ENCODE measurements at places on chromosomes 13 and 19.
A peak's percentile ranks its signal among the peaks of the same experiment; 100 is the strongest.

GRCh38 chr19:4916292-4917082, 7.2 kb downstream of the UHRF1 start:
- peak; percentile 26 for DNase-seq

DNA sequence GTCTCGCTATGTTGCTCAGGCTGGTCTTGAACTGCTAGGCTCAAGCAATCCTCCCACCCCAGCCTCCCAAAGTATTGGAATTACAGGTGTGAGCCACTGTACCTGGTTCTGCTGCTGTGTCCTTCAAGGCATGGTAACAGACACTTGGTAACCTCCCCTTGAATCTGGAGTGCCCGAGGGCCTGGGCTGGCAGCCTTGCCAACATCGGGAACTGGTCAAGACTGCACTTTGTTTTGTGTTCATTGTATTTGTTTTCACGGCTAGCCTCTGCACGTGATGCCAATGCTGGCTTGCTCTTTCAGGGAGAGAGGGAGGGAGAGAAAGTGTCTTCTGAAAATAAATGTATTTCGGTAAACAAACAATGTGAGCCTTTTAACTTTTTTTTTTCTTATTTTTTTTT, 12.0 kb downstream of the CERS4 start:
- no peak for DNase-seq

DNA sequence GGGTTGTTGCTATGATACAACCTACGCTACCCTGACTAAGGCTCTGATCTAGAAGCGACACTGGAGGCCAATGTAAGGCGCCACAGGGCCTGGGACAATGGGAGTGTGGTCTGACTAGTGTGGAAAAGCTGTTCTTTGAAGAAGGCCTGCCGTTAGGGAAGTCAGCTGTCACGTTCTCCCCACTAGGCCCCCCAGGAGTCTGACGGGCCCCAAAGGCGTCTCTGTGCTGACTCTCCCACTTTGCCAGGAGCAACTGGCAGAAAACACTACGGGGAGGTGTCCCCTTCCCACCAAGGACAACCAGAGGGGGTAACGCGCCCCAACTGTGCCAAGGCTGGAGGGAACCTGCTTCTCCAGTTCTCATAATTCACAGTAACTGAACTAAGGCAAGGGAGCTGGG, 25.3 kb upstream of the EIF3G start:
- DNase-seq, result no peak

DNA sequence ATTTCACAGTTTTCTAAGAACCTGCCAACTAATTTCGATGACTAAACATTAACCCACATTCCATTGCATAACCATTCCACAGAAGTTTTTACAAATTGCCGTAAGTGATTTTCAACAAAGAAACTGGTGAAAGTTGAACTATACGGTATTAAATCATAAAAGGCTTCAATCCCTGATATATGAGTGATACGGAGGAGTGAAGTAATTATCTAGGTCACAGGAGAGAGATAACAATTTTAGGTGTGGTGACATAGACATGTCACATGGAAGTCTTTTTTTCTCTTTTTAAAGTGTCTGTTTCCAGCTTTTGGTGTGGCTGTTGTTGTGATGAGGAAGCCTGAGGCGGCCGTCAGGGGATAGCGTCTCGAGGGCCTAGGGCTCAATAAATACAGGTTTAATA, 29.4 kb downstream of the TBC1D4 start:
- DNase-seq, result no peak

GRCh38 chr13:36142735-36143134, 11.6 kb upstream of the DCLK1 start:
- no peak for DNase-seq

DNA sequence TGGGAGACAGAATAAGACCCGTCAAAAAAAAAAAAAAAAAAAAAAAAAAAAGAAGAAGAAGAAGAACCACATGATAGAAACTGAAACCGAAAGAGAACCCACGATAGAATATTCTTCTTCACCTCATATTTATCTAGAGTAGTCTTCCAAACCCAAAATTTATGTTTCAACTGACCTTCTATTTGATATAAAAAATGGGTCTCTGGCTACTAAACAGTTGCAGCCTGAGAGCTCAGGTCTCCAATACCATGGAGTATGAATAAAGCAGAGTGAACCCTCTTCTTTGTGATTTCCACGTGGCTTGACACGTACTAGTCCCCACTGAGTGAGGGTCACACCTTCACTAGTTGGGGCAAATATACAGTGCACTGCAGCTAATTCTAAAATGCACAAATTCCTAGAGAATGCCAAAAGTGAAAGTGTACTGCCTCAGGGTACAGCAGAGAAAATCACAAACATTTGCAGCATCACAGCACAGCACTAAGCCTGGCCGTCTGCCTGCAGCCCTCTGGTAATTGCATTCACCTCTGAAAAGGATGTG, 30.8 kb upstream of the RFC3 start:
- no peak for DNase-seq

- no peak for DNase-seq
Observed at GRCh38 chr19:54387991-54388801, 23.5 kb upstream of the LAIR1 start.

DNA sequence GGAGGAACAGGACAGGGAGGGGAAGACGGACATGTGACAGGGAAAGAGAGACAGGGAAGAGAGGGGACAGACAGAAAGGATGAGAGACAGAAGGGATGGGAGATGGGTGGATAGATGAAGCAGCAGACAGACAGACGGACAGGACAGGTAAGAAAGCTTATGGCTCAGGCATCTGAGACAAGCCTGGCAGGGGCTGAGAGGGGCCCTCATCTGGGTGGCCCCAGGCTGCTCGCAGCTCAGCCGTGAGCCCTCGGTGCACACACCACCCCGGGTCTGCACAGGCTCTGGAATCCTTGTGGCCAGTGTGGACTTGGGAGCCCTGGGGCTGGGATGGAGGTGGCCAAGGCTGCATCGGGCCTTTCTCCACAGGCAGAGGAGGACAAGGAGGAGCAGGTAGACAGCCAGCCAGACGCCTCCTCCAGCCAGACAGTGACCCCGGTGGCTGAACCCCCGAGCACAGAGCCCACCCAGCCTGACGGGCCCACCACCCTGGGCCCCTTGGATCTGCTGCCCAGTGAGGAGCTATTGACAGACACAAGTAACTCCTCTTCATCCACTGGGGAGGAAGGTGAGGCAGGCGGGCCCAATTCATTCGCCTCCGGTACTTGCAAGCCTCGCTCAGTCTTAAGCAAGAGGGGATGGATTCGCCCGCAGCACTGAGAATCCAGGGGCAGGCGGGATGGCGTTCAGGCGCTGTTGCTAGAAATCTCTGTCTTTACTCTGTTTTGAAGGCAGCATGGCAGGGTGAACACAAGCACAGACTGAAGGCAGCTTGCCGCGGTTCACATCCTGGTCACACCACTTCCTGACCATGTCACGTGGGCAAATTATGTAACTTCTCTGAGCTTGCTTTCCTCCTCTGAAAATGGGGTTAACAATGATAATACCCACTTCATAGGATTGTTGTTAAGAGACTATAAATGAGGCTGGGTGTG, 14.0 kb downstream of the GRAMD1A start:
- DNase-seq, result no peak

- no peak for DNase-seq
Observed at GRCh38 chr19:47631681-47632446, 22.9 kb downstream of the BICRA start.

DNA sequence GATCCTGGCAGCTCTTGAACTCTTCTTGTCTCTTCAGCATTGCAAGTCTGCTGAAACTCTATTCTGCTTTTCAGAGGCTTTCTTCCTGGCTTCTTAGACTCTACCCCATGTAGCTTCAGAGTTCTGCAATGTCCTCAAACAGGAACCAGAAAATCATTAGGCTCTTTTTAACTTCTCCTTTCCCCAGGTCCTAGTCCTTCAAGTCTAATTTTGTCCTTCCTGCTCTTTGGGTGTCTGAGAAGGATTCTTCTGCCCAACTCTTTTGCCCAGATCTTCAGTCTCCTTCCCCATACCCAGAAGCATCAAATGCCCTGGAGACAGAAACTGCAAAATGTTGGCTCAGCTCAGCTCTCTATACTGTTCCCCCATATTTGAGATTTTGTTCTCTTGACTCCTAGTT, 50.0 kb upstream of the CALM3 start:
- DNase-seq, result no peak

- no peak for DNase-seq
Observed at GRCh38 chr13:35716186-35716585, 239.7 kb upstream of the MAB21L1 start.

- DNase-seq, result no peak
Observed at GRCh38 chr13:27005976-27006518, 165.6 kb downstream of the USP12 start.

DNA sequence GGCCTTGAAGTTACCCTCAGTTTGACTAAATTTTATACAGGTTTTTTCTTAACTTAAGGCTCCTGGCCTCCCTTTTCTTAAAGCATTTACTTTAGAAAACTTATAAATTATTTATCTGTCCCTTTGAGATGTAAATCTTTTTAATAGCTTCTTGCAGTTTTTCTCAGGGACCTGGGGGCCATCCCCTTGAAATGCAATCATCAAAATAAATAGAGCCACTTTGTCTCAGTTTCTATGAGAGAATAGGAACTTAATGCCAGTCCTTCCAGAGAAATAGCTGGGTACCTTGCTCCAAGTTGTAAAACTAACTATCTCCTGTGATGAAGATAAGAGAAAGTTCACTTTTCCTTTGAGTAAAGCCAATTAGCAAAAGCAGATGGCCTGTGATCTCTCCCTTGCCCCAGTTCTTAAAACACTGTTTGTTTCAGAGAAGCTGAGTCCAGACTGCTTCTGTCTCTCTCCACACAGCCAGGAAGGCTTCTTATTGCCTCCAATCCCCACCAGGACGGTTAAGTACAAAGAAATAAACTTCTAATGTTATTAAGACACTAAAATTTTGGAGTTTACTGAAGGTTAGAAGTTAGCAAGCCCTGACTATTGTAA, 913.1 kb downstream of the OLFM4 start:
- no peak for DNase-seq

- no peak for DNase-seq
Observed at GRCh38 chr13:41851351-41851750, 109.6 kb downstream of the VWA8 start.

DNA sequence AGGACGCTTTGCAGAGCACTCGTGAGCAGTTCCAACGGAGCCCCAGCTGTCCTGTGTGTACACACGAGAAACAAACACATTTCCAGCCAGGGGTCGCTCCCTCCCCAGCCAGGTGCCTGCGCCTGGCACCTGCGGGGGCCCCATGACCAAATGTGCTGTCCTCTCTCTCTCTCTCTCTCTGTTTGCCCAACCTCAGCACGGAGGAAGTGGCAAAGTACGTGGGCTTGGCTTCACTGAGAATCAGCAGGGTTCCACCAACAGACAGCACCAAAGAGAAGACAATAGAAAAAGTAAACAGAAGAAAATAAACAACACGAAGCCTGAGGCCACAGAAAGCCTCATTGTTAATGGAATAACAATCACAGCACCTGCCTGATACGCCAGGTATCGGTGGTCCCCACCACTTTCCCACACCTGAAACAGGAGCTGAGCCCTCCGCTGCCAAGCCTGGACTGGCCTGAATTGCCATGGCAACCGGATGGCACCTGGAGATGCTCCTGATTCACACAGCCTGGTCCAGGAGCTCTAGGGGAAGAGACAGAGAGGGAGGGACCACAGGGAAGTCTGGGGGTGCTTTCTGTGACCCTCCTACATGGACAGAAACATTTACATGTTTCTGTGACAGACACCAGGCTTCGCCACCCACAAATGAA, 103.9 kb upstream of the CACNA1A start:
- no peak for DNase-seq

DNA sequence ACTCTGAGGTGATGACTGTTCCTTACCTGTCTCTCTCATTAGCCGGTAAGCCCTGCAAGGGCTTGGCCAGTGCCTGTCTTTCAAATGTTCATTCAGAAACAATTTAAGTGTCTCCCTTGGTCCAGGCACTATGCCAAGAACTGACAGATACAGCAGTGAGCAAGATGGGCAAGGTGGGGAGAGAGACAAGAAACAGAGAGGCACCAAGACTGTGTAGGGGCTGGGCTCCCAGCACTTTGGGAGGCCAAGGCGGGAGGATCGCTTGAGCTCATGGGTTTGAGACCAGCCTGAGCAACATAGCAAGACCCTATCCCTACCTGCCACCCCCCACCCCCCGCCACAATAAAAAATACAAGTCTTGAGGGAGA, 1.3 kb upstream of the CCNE1 start:
- no peak for DNase-seq

DNA sequence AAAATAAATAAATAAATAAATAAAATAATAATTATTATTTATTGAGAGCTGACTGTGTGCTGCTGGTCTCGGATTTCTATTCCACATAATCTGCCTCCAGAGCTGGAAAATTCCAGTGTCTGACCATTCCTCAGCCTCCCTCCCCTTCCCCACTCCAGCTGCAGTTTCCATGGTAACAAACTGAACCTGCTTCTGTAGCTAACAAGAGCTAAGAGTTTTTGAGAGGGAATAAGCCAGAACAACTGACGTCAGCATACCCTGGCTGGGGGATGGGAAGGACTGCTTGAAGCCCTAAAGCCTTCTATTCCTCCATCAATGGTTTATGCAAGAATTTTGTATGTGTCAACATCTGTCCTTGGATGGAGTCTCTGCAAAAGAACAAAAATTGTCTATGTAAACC, 26.0 kb upstream of the PEG3 start:
- no peak for DNase-seq

GRCh38 chr13:31242916-31243315, 43.1 kb downstream of the B3GLCT start:
- no peak for DNase-seq

DNA sequence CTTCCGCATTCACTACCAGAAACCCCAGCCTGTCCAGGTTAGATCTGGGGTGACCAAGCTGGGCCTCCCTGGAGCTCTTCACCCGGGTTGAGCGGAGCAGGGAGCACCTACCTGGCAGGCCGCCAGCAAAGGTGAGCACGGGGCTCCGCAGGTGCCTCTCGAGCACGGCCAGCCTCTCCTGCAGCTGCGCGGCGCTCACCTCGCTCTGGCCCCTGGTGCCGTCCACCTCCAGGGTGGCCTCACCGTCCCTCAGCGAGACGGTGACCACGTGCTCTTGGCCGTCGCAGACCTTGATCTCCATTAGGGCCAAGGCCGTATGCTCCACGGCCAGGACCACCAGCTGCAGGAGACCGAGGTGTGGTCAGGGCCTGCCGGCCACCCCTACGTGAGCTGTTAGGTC, 42.0 kb downstream of the GAS6 start:
- no peak for DNase-seq

DNA sequence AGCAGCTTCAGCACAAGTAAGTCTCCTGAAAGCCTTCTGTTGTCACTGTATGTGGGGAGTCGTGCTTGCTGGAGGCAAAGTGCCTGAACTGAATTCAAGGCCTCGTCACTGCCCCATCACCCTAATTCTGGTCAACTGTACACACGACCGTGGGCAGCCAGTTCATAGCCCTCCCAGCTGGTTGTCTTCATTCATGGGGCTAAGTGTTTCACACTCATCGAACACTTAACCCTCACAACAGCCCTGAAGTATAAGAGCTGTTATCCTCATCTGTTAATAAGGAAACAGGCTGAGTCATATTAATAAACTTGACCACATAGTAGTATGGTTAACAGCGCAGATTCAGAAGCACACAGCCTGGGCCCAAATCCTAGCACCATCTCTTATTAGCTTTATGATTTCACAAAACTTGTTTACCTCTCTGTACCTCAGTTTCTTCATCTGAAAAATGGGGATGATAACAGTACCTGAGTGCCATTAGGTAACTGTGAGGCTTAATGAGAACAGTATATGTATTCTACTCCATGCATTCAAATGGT, 66.7 kb downstream of the CDADC1 start:
- DNase-seq, result no peak

GRCh38 chr13:42028113-42028799, 20.2 kb upstream of the DGKH start:
- peak; percentile 80 for DNase-seq

- DNase-seq, result no peak
Observed at GRCh38 chr13:41019578-41020347, 647 bp upstream of the ELF1 start.

GRCh38 chr19:29170554-29170953, 42.4 kb downstream of the UQCRFS1 start:
- no peak for DNase-seq
